ENCODE measurements at places on chromosomes 4 and X. TPM values are rescaled to one million over a fixed set of nuclear protein-coding genes. Genes with fewer than 3 reads are reported as not detected.
A peak's percentile ranks its signal among the peaks of the same experiment; 100 is the strongest.

Gene AADAT
- 0.38 TPM for total RNA-seq

DNA sequence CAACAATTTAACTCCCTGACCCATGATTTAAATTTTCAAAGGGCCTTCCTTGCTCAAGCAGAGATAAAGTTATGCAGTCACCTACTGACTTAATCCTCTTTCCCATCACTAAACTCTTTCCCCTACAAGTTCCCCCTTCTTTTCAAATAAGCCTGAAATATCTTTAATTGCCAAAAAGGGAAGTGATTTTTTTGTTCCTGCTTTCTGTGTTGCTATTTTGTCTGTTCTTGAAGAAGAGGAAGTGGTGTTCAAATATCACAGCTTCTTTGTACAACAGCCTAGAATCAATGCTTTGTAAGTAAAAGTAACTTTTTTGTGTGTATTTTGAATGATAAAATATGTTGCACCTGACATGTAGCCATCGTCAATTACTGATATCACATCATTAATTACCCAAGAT lies 595.9 kb downstream of the CENPC start:
- DNase-seq: no peak

DNA sequence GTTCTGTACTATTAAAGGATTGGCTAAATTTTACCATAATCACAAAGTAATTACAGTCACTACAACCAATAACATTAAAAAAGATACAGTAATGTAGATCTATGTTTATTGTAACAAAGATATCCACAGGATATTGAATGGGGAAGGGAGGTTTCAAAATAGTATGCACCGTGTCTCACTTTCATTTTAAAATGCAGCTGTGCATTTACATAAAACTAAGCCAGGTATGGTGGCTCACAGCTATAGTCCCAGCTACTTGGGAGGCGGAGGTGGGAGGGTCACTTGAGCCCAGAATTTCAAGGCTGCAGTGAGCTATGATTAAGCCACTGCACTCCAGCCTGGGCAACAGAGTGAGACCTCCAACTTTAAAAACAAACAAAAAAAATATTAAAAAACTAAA lies 8.5 kb downstream of the SRP72 start:
- no peak for DNase-seq

DNA sequence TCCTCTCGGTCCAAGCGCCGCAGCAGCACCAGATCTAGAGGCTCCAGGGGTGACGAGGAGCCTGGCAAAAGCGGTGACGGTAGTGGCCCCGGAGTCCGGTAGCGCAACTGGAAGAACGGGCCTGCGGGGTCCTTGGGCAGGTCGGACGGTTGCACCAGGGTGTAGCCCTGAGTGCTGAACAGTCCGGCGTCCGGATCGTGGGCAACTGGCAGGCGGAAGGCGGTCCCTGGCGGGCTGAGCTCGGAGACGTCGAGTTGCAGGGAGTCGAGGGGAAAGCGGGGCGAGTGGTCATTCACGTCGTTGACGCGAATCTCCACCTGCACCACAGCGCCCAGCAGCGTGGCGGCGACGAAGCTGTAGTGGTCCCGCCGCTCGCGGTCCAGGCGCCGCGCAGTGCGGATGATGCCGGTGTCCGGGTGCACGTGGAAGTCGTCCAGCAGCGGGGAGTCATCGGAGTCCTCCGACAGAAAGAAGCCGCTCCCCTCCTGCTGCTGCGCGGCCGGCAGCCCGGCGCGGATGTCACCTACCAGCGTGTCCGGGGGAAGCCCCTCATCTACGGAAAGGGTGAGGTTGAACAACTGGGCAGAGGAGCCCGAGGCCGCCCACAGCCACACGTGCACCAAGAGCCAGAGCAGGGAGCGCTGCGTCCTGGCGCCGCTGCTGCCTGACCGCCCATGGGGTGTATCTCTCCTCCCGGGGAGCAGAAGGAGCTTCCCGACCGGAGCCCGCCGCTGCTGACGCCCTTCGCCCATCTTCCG lies 837 bp downstream of the DCHS2 start:
- no peak for DNase-seq

GRCh38 chr4:48854982-48855381 lies 24.1 kb downstream of the OCIAD1 start:
- no peak for DNase-seq

DNA sequence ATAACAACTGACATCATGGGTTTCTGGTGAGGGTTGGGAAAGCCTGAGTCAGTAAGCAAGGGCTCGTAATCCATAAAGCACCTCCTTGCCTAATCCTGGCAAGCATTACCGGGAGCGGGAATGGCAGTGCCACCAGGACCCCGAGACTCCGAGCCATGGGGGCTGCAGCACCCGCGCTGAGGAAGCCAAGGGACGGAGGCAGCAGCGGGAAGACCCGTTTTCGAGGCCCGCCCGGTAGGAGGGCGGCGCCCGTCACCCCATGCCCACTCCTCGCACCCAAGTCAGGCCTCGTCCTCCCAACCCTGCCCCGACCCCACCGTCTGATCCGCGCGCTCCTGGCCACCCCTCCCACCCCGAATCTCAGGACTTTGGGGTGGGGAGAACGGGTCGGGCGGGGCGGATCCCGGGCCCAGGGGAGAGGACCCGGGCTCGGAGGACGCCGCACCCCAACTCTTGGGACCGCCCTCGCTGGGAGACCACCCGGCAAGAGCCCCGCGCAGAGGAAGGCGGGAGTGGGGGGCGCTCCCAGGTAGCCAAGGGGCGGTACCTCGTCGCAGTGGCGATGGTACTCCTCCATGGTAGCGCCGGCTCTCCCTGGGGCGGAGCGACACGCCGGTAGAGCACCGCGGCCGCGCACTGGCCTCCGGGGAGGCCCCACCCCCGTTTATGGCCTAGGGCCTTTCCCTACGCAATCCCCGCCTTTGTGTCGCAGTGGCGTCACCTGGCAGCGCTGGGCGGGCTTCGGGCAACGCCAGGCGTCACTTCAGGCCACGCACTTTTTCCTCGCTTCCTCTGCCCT lies at the start of gene DYNLT3:
DYNLT3 (minus strand) TSS at position 638 of the 799 bp plus-strand sequence; CDS start at position 577, 61 bp downstream.
- DNase-seq: peak; percentile 94

Measured in lower leg skin (tissue), 4 donors.